ENCODE measurements at places on chromosomes 6 and 20.

DNA sequence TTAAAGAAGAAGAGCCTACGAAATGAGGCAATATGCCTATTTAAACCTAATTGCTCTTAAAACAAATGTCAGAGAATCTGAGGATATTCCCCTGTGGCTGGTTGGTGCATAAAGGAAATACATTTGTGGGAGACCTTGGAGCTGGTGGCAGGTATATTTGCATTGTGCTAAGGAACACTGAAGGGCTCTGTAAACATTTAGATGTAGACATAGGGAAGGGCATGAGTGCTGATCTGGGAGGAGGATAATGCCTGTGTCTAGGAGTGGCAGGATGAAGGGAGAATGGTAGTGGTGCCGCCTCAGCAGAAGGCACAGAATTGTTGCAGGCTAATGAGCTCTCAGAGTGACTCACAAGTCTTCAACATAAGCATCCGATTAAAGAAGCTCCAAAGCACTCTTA lies 85.8 kb downstream of the CD164 start:
- DNase-seq: no peak

DNA sequence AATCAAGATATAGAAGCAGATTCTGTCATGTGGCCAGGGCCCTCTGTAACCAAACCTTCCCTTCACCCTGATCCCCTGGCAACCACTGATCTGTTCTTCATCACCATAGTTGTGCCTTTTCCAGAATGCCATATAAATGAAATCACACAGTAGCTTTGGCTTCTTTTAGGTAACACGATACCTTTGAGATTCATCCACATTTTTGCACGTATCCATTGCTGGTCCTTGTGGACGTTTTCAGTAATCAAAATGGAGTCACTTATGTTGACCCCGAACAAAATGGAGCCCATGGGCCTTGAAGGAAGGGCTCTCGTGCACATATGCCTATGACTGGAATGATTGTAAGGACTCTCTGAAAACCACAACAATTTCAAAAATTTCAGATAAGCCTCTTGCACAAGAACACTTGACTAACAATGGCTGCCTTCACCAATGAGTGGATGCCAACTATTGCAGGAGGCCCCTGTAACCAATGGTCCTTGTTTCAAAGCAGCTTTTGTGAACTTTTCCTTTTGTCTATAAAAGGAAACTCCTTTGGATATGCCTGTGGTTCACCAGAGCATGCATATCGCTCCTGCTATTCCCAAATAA lies 84.3 kb upstream of the RALY start:
- no peak for DNase-seq

- no peak for DNase-seq
Observed at GRCh38 chr6:69289689-69290495, 506.9 kb downstream of the LMBRD1 start.

GRCh38 chr6:34321821-34322220 lies 70.6 kb downstream of the NUDT3 start:
- DNase-seq: no peak

GRCh38 chr6:73388800-73389512 lies 5.7 kb upstream of the DDX43 start:
- peak; percentile 23 for DNase-seq

DNA sequence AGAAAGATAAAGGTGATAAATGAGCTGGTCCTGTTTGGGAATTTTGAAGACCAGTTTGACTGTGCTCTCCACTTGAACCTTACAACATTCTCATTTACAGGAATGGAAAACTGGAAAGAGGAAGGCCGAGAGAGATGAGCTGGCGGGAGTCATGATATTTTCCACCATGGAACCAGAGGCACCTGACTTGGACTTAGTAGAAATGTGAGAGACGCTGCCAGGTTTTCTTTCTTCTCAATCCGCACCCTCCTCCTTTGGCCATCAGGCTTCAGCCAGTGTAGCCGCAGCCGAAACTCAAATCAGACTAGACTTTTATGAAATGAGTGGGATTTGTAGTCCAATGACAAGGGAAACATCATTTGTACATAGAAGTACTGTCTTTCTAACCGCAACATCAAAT lies 54.7 kb upstream of the SYNJ2 start:
- DNase-seq: no peak

- no peak for DNase-seq
Observed at GRCh38 chr20:21832442-21833385, 127.2 kb downstream of the PAX1 start.

DNA sequence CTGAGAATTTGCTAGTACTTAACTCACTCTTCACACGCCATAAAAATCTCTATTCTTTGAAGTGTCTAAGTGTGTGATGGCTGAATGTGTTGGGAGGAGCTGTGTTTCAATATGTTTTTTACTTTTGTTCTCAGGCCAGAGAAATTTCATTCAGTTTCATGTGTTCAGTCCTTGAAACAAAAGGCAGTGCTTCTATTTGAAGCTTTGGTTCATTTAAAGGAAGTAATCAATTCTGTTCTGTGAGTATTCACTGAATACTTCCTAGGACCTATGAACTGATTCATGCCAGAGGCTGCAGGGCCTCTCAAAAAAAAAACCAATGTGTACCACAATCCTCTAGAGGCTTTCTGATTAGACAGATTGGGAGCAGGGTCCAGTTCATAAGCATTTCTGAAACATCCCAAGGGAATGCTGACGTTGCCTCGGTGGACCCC lies 12.4 kb upstream of the F13A1 start:
- DNase-seq: no peak

GRCh38 chr6:45667766-45668165 lies 290.0 kb upstream of the SUPT3H start:
- DNase-seq: no peak

DNA sequence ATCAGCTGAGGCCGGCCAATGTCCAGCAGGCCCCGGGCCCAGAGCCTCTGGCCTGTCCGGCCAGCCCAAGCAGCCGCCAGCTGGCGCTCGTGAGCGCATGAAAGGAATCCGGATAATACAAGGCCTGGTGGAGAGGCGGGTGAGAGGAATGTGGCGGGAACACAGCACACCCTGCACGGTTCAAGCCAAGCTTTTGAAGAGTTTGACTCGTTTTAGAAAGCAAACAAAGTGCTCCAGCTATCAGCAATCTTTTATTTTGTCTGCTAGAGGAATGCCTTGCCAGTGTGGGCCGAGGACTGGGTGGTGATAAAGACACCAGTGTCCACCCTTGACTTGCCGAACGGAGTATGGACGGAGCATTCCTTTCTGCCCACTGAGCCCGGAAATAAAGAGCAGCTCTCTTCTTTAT lies 9.3 kb upstream of the NEDD9 start:
- no peak for DNase-seq

GRCh38 chr6:90131614-90132423 lies 164.8 kb downstream of the BACH2 start:
- no peak for DNase-seq

Measured in stimulated activated CD4-positive, alpha-beta T cell treated with anti-CD3 and anti-CD28 coated beads, Interleukin-1b, Interleukin-23, amount 100 ng/mL, for 1 hour (primary cell).